ENCODE measurements at places on chromosomes 3 and 15.

DNA sequence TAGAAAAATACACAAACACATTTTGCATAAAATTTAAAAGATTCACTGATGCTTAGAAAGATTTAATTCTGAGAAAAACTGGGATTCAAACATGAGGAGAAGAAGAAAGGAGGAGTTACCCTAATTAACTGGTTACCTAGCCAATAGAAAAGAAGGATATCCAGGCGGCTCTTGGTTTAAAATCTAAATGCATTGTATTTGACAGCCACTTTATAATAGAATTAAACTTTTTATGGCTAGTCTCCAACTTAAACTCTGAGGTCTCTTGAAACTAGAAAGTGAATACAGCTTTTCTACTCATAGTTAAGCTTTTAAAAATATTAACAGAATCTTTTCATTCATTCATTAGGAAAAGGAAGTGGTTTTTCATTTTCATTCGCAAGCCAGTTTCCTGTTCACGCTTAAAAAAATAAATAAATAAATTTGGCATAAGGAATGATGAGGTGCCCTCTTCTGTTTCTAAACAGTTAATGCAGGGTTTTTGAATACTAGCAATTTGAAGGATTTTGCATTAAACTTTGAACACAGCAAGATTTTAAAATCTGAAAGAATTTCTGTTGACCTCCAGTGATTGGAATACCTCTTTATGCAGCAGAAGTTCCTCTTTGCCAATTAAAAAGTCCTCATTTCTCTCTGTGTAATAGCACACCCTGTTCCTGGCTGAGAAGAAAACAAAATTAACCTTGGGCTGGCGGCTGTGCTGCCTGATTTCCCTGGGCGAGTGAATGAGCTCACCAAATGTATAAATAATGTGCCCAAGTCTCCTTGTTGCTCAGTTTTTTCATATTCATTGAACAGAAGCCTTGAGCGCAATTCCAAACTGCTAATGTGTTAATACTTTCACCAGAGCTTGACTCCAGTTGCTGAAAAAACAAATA lies 105.1 kb downstream of the ZMAT3 start:
- DNase-seq: no peak

- no peak for DNase-seq
These were observed 49.6 kb upstream of the ICE2 start for GRCh38 chr15:60528530-60528929.

- DNase-seq: no peak
These were observed 116.7 kb downstream of the LRIG1 start for GRCh38 chr3:66383998-66384745.

DNA sequence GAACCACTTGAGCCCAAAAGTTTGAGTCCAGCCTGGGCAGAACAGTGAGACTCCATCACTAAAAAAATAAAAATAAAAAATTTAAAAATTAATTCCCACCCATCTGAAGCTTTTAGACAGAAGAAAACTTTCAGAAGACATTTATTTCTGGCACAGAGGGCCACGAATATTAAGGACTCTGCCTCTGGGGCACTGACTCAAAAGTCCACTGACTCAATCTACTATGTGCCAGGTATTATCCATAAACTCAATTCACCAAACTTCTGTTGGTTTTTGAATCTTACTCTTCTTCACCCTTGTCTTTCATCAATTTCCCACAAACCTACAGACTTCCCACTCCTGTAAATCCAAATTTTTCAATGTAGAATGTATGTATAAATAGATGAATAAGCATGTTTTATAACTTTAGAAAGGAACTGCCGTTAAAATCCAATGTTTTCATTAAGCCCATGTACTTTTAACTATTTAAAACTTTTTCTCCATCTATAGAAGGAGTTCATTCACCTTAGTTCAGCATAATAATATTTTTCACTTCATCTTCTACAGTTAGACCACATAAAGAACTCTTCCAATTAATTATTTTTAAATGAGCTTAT lies 19.9 kb downstream of the ATP13A3 start:
- no peak for DNase-seq

- no peak for DNase-seq
These were observed 145.5 kb upstream of the PFN2 start for GRCh38 chr3:150116196-150116595.

- no peak for DNase-seq
These were observed 14.8 kb downstream of the PRC1 start for GRCh38 chr15:90979582-90979981.
